Kidney (tissue), 22 donors: ENCODE measurements at places on chromosomes 13 and 19. TPM values are rescaled to one million over a fixed set of nuclear protein-coding genes. Genes with fewer than 3 reads are reported as not detected.
A peak's percentile ranks its signal among the peaks of the same experiment; 100 is the strongest.

DNA sequence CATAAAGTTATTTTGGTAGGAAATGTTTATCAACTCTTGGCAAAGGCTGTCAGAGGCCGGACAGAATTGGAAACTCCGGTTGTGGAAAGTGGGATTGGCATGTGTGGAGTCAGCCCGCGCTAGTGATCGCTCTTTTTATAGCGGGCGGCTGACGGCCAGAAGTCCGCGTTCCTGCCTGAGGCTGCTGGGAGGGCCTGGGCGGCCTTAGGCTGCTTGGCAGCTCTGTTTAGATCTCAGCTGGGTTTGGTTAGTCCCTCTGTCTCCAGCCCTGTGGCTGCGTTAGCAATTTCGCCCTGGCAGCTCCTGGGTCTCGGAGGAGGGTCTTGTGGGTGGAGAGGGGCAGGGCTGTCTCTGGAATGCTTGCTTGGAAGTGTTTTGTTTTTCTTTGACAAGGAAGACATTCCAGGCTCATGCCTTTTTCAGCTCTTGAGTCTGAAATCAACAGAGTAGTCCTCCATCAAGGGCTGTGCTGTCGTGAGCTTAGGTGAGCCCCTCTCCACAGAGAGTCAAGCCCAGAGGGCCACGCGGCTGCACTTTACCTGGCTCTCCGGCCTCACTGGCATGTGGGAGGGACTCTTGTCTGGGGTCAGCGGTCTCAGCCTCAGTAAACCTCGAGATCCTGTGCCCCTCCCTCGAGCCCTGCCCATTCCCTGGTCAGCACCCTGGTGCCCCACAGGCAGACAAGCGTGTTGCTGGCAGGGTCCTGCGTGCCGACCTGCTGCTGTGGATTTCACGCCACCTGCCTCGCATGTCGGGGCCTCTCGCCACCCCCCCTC is 22.5 kb downstream of the DOT1L start:
- peak; percentile 69 for DNase-seq

GRCh38 chr19:19492026-19492610 is 23.2 kb downstream of the TSSK6 start:
- DNase-seq = peak; percentile 79

DNA sequence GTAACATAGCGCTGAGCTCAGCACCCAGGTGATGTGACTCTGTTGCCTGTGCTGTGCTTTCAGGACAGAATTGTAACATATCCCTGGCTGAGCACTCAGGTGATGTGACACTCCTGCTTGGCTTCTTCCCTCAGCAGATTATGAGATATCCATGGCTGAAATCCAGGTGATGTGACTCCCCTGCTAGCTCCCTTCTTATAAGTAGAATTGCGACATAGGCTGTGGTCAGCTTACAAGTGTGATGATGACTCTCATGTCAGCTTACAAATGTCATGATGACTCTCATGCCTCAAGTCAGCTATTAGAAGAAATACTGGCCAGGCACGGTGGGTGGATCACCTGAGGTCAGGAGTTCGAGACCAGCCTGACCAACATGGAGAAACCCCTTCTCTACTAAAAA is 14.3 kb upstream of the ZNF429 start:
- no peak for DNase-seq

Gene CYP4F11
- total RNA-seq = 2.1 TPM

Gene ZNF665
- 5.4 TPM for total RNA-seq
